ENCODE measurements at places on chromosomes 5 and 9.

DNA sequence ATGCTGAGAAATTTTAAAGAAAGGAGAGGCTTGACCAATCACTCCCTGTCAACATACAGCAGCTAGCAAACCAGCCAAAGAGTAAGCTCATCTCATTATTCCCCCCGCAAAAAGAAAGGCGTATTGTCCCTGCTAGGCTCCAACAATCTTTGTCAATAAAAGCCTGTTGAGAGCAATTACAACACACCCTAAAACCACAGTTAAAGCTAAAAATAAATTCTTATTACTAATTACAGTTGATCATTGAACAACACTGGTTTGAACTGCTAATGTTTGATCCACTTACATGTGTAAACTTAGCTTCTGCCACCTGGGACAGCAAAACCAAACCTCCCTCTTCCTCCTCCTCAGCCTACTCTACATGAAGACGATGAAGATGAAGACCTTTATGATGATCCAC is 151.2 kb downstream of the TSSK1B start:
- H3K27me3 ChIP-seq: no peaks in the 10 kb centered on the region
- H3K4me1 ChIP-seq: no peaks in the 10 kb centered on the region
- no peaks in the 10 kb centered on the region for H3K36me3 ChIP-seq
- DNase-seq: no peak
- no peak overlapping the region for H3K27ac ChIP-seq
- H3K4me3 ChIP-seq: no peak overlapping the region

DNA sequence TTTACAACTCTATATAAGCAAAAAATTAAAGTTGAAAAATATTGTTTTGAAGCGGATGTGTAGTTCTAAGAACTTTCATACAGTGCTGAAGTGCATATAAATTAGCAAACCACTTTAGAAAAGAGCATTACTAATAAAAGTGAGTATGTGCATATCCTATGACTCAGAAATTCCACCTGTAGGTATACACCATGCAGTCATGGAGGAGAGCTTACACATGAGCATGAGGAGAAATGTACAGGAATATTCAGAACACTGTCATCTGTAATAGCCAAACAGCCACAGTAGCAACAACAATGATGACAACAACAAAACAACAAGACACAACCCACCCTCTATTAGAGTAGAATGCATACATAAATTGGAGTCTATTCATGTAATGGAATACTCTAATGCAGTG is 138.2 kb upstream of the ARRDC3 start:
- no peaks in the 10 kb centered on the region for H3K4me1 ChIP-seq
- no peaks in the 10 kb centered on the region for H3K36me3 ChIP-seq
- H3K4me3 ChIP-seq: no peak overlapping the region
- H3K27me3 ChIP-seq: no peaks in the 10 kb centered on the region
- DNase-seq: no peak

DNA sequence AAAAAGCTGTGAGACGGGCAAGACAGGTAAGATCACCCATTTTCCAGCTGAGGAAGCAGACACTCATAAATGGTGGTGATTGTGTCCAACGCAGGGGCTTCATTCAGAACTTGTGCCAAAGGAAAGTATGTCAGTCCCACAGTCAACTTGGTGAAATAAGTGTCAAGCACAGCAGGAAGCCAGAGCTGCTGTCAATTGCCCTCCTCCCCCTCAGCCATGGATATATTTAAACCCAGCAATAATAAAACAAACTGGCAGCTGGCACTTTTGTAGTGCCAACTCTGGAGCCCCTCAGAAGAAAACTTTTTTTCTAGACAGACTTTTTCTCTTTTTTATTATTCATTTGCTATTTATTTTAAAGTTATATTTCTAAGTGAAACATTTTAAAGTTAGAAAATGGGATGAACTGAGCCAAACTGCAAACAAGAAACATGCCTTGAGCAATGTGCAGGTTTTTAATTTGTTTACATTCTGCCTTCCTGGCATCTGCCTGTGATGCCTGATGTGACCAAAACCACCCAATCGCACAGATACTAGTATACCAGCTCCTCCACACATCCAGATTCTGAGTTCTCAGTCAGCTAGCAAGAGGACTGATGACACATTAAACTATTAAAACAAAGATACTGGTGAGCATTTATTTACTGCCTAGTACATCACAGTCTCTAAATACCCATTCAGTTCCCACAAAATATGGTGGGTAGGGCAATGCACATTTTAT is 17.0 kb downstream of the DMAC1 start:
- H3K4me1 ChIP-seq: no peaks in the 10 kb centered on the region
- no peaks in the 10 kb centered on the region for H3K27me3 ChIP-seq
- no peak overlapping the region for H3K4me3 ChIP-seq
- DNase-seq: no peak
- H3K27ac ChIP-seq: no peak overlapping the region
- no peaks in the 10 kb centered on the region for H3K36me3 ChIP-seq

DNA sequence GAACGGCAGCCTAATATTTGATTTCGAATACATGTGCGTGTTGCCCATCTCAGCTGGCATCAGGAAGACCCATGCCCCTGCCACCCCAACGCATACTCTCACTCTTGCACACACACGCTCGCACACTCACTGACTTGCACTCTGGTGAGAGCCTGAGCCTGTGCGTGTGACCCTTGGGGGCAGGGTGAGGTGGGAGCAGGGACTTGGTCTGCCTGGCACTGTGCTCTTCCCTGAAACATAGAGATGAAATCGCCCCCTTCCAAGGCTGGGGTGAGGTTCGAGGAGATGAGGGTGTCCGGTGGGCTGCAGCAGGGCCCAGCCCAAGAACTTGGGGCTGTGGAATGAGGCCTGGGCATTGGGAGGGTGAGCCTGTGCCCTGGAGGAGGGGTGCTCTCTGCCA is 1.2 kb downstream of the LCN9 start:
- H3K4me1 ChIP-seq: no peaks in the 10 kb centered on the region
- H3K27me3 ChIP-seq: no peaks in the 10 kb centered on the region
- no peak overlapping the region for H3K4me3 ChIP-seq
- no peak for DNase-seq
- H3K36me3 ChIP-seq: no peaks in the 10 kb centered on the region

DNA sequence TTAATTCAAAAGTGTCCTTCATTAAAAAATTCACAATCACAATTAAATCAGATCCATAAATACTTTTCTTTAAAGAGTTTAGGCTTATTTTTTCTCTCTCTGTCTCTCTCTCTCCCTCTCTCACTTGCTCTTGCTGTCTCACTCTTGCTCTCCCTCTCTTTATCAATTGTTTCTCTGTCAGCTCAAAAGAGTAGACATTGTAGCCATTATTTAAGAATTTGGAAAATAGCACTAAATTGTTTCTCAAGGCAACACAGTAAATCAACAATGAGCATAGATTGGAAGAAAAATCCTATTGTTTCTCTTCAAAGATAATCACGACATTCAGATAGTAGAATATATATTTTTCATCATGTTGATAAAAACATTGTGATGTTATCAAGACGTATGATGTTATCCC is 1114.0 kb downstream of the PTPRD start:
- no peak overlapping the region for H3K27ac ChIP-seq
- DNase-seq: no peak
- no peak overlapping the region for H3K4me3 ChIP-seq
- no peaks in the 10 kb centered on the region for H3K27me3 ChIP-seq

- no peaks in the 10 kb centered on the region for H3K4me1 ChIP-seq
- H3K27me3 ChIP-seq: no peaks in the 10 kb centered on the region
- no peak overlapping the region for H3K4me3 ChIP-seq
- H3K27ac ChIP-seq: no peak overlapping the region
These were observed 13.6 kb downstream of the PTPDC1 start for GRCh38 chr9:94097788-94098414.

- H3K36me3 ChIP-seq: no peaks in the 10 kb centered on the region
- H3K27ac ChIP-seq: peak overlapping the region; percentile 73
- DNase-seq: no peak
These were observed 13.0 kb downstream of the STOM start for GRCh38 chr9:121357011-121357410.

- H3K4me3 ChIP-seq: no peak overlapping the region
- H3K27me3 ChIP-seq: no peaks in the 10 kb centered on the region
- no peaks in the 10 kb centered on the region for H3K4me1 ChIP-seq
- DNase-seq: no peak
- H3K27ac ChIP-seq: no peak overlapping the region
These were observed 41.7 kb upstream of the HSD17B4 start for GRCh38 chr5:119410448-119411159.

GRCh38 chr5:36875051-36875789 is 1.3 kb upstream of the NIPBL start:
- H3K36me3 ChIP-seq: no peaks in the 10 kb centered on the region
- peaks cover 6% of the 10 kb centered on the region for H3K4me1 ChIP-seq
- H3K27me3 ChIP-seq: no peaks in the 10 kb centered on the region
- H3K4me3 ChIP-seq: peak overlapping the region; percentile 75
- peak; percentile 67 for DNase-seq
- peak overlapping the region; percentile 94 for H3K27ac ChIP-seq

- H3K27me3 ChIP-seq: no peaks in the 10 kb centered on the region
- no peak for DNase-seq
- H3K4me1 ChIP-seq: no peaks in the 10 kb centered on the region
- no peak overlapping the region for H3K4me3 ChIP-seq
These were observed 1046.5 kb upstream of the ARRDC3 start for GRCh38 chr5:92429646-92430045.

- peak overlapping the region; percentile 43 for H3K4me3 ChIP-seq
- no peak overlapping the region for H3K27ac ChIP-seq
- peaks cover 4% of the 10 kb centered on the region for H3K4me1 ChIP-seq
- H3K27me3 ChIP-seq: no peaks in the 10 kb centered on the region
These were observed 357 bp downstream of the PTGDS start for GRCh38 chr9:136977649-136978072.

DNA sequence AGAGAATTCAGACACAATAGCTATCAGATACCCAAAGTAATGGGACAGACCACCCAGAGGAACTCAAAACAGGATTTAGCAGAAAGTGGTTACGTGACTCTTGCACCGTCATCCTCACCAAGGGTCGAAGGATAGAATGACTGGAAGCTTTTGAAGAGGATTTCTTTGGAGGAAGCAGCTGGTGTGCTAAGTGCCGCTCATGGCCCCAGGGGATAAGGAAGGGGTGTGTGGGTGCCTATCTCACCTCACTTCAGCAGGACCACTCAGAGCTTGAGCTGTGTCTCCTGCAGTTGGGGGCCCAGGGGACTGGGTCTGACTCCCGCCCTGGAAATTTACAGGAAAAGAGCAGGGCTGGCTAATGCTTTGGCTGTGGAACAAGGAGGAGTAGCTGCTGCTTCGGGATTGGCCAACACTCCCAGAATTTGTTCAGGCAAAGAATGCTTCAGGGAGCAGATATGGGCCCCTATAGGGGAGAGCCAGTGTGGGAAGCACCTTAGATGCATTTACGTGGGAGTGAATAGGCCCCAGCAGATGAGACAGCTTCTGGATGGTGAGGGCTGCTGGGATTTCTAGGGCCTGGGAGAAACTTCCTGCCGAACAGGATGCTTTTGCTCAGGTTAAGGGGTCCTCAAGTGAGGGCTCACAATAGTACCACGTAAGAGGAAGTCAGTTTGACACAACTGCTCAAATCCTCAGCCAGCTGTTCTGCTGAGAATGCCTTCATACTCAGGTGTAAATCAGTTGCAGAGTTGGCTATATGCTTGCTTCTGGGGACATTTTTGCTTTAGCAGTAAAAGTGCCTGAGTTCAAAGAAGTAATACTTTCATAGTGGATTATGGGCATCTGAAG is 29.1 kb upstream of the TOMM5 start:
- no peak for DNase-seq
- H3K4me3 ChIP-seq: no peak overlapping the region
- no peaks in the 10 kb centered on the region for H3K27me3 ChIP-seq
- H3K4me1 ChIP-seq: no peaks in the 10 kb centered on the region

- no peaks in the 10 kb centered on the region for H3K4me1 ChIP-seq
- H3K4me3 ChIP-seq: no peak overlapping the region
- no peak overlapping the region for H3K27ac ChIP-seq
- DNase-seq: no peak
These were observed 21.1 kb upstream of the GAS1 start for GRCh38 chr9:86968258-86968920.

DNA sequence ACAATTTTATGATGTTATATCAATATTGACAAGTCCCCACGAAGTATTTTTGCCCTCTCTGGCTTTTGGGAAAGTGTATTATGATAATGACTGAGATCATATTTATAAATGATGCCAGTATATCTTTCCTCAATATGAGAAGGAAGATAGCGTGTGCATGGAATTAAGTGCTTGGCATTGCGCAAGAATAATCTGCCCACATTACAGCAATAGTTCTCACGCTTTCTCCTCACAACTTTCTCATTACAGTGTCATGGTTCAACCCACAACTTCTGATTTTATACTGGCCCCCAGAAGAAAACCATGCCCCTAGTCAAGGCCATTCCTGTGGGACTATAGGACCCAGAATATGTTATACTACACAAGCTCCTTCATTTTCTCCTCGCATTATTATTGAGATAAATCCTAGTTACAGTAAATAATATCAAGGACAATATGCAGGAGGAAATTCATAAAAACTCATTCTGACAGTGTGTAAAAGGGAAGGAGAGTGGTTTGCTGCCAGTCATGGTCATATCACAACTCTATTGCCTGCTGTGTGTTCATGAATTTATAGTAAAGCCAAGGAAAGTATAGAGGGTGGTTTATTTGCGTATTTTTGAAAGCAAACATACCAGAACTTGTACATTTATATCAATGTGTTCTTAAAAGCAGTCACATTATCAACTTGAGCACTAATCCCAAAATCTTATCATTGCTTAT is 114.1 kb downstream of the PIK3R1 start:
- H3K36me3 ChIP-seq: no peaks in the 10 kb centered on the region
- H3K4me1 ChIP-seq: no peaks in the 10 kb centered on the region
- H3K27me3 ChIP-seq: no peaks in the 10 kb centered on the region
- H3K4me3 ChIP-seq: no peak overlapping the region

DNA sequence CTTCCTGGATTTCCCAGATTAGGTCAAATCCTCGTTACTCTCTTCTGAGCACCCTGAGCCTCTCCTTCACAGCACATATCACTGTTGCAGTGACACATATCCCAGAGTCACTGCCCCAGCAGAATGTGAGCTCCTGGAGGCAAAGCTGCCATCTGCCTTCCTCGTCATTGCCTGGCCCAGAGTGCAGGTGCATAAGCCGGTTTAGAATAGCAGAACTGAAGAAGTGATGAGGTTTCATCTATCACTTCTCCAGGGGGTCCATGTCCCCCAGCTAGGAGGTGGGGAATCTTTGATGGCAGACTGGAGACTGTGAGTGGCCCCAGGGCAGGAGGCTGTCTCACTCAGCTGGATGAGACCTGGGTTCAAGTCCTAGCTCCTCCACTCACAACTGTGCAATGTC is 25.8 kb downstream of the NIPAL4 start:
- H3K36me3 ChIP-seq: no peaks in the 10 kb centered on the region
- no peaks in the 10 kb centered on the region for H3K4me1 ChIP-seq
- no peak for DNase-seq
- no peak overlapping the region for H3K4me3 ChIP-seq
- no peaks in the 10 kb centered on the region for H3K27me3 ChIP-seq

DNA sequence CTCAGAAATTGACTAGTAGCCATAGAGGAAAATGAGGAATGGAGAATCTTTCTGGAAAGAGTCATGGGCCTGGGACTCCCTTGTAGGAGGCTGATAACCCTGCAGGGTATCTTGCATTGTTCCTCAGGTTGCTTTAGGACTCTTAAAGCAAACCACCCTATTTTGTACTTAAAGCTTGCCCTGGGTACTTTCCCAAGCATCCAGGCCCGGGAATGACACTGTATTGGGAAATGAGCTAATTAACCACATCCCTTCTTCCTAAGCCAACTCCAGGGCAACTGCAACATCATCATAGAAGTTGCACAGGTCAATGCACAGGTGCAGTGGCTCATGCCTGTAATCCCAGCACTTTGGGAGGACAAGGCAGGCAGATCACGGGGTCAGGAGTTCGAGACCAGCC is 55.9 kb downstream of the UGCG start:
- no peak overlapping the region for H3K27ac ChIP-seq
- no peak overlapping the region for H3K4me3 ChIP-seq
- no peaks in the 10 kb centered on the region for H3K4me1 ChIP-seq
- H3K36me3 ChIP-seq: no peaks in the 10 kb centered on the region
